Caco-2 (cell line): ENCODE measurements at places on chromosomes 3 and 15.
A peak's percentile ranks its signal among the peaks of the same experiment; 100 is the strongest.

DNA sequence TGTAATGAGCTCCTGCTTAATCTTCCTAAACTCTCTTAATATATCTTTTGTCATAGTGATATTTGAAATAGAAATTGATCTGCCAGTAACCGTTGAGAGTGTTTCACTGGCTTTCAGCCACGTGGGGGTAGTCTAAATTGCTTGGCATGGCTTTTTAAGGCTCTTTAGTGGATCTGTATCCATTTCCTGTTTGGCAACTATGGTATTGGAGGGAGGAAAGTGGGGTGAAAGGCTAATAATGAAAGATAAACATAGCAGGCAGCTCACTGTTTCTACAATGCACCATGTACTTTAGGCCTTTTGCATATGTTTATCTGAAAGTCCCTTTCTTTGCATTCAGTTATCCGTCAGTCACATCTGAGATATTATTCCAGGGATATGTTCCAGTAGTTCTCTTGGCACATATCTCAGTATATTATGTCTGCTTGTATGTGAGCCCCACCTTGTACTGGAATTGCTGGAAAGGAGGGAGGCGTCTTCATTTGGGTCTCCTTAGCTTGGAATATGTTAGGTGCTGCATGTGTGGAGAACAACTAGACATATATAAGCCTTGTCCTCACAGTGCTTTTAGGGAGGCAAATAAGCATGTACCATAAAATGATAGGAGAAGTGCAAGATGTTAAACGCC is 10.8 kb downstream of the TOPAZ1 start:
- no peak for DNase-seq

DNA sequence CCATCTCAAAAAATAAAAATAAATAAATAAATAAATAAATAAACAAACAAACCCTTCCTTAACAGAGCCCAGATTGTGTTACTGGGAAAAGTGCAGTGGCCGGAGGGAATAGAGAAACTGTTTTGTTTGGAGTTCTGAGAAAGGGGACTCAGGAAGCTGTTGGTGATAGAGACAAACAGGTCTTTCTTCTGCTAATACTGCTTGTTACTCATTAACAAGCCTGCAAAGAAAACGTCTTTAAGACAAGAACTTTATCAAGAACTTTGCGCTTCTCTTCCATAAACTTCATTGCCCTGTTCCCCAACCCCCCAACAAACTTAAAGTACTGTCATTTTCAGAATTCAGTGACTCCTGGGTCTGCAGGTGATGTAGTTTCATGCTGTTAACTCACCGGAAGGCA is 68.8 kb upstream of the GSK3B start:
- peak; percentile 42 for DNase-seq

- DNase-seq, result no peak
Measured at GRCh38 chr15:45253330-45253729, 1.3 kb downstream of the SLC28A2 start.

DNA sequence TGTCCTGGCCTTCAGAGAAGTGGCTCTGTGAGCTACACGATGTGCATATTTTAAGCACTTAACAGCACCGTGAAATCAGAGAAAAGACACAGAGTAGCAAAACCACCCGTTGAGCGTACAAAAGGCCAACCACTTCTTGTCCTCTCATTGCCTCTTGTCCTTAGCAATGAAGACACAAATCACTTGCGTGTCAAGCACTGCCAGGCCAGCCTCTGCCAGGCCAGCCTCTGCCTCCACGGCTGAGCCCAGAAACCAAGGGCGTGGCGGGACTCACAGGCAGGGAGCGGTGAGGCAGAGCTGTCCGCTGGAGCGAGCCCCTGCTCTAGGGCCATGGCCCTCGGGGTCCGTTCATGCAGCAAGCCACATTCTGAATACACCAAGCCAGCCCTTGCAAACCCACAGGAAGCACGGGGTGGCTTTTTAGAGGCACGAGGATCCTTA is 4.0 kb downstream of the MUC4 start:
- DNase-seq, result no peak

DNA sequence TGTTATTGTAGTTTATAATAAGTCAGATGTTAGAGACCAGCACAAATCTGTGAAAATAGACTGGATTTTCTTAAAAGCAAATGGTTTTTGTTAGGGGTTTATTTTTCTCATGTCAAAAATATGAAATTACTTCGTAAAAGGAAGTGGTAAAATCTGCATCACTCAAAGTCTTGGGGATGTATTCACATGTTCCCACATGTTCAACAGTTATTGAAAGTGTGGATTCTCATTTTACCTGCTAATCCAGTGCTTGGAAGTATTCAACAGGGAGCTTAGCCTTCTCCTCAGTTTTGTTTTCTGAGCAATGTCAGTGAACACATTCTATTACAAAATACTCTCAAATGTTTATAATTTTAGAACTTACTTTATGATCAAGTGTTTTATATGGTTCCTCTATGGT is 352.0 kb downstream of the SOX2 start:
- no peak for DNase-seq

GRCh38 chr3:194075802-194076460 is 60.0 kb upstream of the HES1 start:
- no peak for DNase-seq

GRCh38 chr15:57144448-57144847 is 226.0 kb downstream of the TCF12 start:
- DNase-seq, result no peak

- DNase-seq, result no peak
Measured at GRCh38 chr3:123169492-123169929, 32.2 kb upstream of the SEC22A start.

GRCh38 chr15:39854161-39854560 is 65.9 kb downstream of the GPR176 start:
- DNase-seq, result no peak

DNA sequence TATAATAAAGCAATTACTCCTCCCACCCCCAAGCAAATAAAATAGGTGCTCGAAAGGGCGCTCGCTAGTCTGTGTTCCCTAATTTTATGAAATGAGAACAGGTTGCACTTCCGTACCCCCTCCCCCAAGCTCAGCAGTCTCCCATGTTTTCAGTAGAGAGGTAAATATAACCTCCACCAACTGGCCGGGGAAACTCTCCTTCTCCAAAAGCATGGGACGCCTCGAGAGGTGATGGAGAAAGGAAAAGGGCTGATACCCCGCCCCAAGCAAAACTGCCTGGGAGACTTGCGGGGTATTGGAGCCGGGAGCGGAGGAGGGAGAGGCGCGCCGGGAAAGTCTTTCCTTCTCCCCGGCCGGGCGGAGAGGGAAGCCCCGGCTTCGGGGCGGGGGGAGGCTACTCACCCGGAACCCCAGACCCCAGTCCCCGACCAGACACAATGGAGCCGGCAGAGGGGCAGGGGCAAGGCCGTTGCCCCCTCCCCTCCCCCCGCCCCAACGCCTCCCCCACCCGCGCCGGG is 605 bp downstream of the DCUN1D1 start:
- peak; percentile 39 for DNase-seq

GRCh38 chr3:155026999-155027591 is 53.0 kb upstream of the MME start:
- DNase-seq, result no peak

GRCh38 chr15:98663606-98664005 is 15.3 kb downstream of the IGF1R start:
- DNase-seq, result no peak

- DNase-seq, result peak; percentile 30
Measured at GRCh38 chr3:21170964-21171363, 580.0 kb downstream of the ZNF385D start.

DNA sequence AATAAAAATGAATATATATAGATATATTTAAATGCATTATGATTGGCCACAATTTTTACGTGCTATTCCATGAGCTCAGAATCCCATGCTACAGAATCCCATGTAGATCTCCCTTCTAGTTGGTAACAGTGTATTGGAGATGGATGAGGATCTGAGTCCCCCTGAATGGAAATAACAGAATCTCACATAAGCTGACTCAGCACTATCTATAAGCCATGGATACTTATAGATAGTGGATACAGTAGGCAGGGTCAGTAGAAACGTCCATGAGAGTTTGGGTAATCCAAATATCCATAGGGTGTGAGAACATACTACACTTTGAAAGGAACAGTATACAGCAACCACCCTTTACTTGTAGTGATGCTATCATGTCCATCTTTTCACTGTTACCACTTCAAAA is 375.4 kb downstream of the EPHA6 start:
- DNase-seq, result no peak

DNA sequence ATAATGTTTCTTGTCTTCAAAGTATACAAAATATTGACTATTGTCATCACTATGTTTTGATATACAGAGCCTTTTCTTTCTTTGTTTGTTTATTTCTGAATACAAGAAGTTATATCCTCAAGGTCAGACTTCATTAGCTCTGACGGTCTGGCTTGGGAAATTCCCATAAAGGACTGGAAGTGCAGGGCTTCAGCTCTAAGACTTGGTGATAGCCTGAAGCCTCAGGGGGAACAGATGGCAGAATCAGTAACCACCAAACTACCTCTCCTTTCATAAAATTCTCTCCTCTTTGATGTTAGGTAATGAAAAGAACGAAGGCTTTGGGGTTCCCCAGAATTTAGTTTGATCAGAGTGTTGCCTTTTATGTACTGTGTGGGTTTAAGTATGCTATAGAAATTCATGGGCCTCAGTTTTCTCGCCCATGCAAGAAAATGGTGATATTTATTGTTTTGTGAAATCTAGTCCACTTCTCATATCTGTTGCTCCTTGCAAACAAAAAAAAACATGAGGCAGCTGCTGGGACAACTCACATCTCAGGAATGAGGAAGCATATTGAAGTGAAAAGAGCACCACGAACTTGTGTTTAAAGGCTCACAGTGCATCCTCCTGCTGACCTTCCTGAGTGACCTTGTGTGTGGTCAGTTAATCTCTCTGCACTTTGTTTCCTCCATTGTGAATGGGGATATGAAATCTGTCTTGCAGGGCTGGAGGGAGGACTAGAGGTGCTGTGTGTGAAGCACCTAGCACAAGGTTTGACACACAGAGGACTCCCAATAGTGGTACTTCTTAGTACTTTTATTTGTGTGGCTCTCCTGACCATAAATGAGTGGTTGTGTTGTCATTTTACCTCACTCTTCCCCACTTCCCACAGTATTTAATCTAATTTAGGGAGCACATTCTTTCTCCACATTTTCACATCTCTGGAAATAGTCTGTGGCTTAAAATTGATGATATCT is 569.8 kb upstream of the IL12A start:
- DNase-seq, result no peak

DNA sequence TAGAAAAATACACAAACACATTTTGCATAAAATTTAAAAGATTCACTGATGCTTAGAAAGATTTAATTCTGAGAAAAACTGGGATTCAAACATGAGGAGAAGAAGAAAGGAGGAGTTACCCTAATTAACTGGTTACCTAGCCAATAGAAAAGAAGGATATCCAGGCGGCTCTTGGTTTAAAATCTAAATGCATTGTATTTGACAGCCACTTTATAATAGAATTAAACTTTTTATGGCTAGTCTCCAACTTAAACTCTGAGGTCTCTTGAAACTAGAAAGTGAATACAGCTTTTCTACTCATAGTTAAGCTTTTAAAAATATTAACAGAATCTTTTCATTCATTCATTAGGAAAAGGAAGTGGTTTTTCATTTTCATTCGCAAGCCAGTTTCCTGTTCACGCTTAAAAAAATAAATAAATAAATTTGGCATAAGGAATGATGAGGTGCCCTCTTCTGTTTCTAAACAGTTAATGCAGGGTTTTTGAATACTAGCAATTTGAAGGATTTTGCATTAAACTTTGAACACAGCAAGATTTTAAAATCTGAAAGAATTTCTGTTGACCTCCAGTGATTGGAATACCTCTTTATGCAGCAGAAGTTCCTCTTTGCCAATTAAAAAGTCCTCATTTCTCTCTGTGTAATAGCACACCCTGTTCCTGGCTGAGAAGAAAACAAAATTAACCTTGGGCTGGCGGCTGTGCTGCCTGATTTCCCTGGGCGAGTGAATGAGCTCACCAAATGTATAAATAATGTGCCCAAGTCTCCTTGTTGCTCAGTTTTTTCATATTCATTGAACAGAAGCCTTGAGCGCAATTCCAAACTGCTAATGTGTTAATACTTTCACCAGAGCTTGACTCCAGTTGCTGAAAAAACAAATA is 105.1 kb downstream of the ZMAT3 start:
- no peak for DNase-seq

DNA sequence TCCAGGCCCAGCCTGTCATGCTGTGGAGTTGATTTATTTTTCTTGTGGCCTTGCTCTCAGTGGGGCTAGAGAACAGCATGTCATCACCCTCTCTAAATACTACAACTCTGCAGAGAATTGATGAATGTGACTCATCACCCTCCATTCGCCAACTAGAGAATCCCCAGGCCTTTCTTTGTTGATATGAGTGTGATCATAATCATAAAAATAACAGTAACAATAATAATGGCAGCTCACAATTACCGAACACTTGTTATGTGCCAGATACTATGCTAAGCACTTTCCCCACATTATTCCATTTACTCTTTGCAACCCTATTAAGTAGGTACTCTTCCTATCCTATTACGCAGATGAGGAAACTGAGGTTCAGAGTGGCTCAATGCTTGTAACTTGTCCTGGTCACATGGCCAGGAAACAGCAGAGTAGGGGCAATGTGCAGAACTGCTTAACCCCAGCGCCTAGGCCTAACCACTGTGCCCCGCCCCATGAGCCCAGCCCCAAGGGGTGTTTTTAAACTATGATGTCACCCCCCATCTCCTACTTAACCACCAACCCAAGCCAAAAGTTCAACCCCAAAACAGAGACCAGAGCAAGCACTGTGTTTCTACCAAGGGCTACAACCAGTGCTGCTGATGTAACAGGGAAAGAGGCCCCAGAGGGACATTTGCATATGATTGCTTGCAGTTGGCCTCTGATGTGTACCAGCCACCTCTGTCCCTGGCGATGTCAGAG is 104.5 kb downstream of the ADCY5 start:
- DNase-seq, result no peak

- no peak for DNase-seq
Measured at GRCh38 chr3:100730524-100730923, 21.2 kb downstream of the TFG start.

DNA sequence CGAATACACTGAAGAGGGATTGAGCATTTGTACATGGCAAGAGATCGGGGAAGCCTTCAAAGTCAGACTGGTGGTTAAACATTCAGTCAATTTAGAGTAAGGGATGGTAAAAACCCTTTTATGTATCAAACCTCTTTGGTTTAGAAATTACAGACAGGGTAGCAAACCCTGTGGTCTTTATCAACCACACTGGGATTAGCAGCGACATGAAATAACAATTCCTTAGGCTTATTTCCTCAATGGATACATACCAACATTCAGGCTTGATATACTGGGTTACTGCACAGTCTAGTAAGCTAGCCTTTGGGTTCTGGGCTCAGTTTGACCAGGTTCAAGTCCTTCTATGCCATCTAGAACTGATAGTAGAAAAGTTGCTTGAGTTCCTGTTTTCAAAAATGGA is 127.4 kb downstream of the THRB start:
- no peak for DNase-seq

DNA sequence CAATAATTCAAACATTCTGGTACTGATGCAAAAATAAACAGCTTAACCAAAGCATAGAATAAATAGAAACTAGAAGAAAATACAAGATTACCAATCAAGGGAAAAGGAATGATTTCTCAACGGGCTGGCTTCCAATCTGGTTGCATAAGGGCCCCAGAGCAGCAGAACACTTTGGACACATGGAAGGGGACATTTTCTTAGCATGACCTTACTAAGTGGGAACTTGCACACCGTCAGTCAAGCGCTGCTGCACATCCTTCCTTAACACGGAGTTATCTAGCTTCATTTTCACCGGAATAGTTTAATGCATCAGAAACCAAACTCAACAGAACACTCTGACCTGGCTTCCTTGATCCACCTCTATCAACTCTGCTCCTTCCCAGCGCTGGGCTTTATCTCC is 388.5 kb downstream of the VPS13C start:
- no peak for DNase-seq
